ENCODE measurements at places on chromosomes 5 and 9.

DNA sequence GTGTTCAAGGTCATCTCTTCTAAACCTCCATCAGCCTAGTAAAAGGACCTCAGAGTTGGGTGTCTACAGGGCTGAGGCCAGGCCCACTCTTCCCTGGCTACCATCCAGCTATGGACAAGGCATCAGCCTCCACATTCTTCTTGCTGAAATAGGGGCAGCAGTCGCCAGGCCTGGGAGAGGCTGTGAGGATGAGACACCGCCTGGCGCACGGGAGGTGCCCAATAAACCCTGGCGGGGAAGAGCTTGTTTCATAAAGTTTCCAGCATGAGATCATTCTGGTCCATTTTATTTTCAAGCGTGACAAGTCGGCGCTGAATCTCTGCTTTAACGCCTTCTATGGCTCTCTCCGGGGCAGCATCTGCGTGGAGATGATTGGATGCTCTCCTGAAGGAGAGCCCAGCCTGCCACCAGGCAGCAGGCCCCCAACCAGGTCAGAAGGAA, 153.4 kb downstream of the OLFM1 start:
- DNase-seq, result no peak
- H3K36me3 ChIP-seq, result no peaks in the 10 kb centered on the region
- no peaks in the 10 kb centered on the region for H3K4me1 ChIP-seq
- H3K27ac ChIP-seq, result no peak overlapping the region
- H3K4me3 ChIP-seq, result no peak overlapping the region
- H3K27me3 ChIP-seq, result peaks cover 29% of the 10 kb centered on the region

DNA sequence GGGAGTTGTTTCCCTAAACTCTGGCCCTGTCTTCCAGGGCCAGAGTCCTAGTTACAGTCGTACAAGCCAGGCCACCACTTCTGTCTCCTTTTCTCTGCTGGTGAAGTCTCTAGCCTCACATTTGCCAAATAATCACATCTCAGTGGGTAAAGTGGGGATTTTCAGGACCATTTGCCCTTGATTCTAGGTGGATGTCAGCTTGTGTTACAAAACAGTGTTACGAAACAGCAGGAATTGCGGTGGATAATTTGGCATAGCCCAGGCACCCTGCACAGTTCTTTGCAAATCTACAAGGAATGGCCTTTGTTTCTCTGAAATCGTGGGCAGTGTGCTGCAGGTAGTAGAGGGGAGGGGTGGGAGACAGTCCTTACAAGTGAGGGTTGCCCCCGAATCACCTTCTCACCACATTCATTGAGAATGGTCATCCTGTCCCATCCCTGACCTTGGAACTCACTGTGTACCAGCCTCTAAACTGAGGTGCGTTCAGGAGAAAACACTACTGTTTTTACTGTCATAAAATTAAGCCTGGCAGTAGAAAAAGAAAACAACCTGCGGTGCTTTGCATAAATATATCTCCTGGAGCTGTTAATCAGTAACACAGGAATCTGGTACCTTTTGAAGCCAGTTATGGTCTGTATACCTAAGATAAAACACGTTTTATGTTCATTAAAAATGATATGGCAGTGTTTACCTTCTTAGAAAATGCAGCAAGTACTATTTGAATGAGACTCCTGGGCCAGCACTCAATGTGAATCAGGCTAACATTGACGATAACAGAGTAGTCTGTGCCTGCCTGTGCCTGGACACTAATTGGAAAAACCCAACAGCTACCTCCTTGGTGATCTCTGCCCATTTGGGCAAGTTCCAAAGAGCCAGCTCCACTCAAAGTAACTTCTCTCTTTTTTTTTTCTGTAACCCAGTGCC, 44.3 kb downstream of the CYSTM1 start:
- peaks cover 29% of the 10 kb centered on the region for H3K4me1 ChIP-seq
- no peak overlapping the region for H3K4me3 ChIP-seq
- no peaks in the 10 kb centered on the region for H3K27me3 ChIP-seq
- DNase-seq, result no peak
- no peaks in the 10 kb centered on the region for H3K36me3 ChIP-seq

DNA sequence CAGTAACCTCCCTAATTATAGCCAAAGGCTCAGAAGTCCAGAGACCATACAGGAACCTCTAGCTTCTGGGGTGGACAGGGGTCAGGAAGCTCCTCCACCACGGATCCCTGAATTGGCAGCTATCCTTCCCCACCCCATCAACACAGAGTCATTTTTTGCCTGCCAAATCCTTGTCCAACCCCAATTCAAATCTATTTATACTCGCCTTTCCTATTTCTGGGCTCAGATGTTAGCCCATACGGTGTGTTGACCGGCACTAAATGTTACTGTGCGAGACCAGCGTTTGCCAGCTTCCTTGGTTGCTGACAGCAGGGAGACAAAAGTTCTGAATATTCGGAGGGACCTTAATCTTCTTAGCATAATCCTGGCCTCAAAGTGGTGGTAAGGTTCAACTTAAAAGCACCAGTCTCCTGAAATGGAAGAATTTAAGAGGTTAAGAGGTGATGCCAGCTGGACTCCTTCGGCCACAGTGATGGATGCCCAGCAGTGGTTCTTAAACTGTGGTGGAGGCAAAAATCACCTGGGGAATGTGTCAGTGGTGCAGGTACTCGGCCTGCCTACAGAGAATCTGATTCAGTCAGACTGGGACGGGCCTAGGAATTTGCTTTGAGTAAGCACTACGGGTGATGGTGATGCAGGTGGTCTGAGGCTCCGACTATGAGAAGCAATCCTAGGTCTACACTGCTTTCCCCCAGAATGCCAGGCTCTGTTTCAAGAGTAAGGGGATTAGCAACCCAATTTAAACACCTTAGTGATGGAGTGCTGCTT, 204.8 kb upstream of the MEF2C start:
- no peaks in the 10 kb centered on the region for H3K4me1 ChIP-seq
- no peaks in the 10 kb centered on the region for H3K36me3 ChIP-seq
- H3K4me3 ChIP-seq, result no peak overlapping the region
- no peak overlapping the region for H3K27ac ChIP-seq
- H3K27me3 ChIP-seq, result peaks cover 3% of the 10 kb centered on the region
- no peak for DNase-seq

DNA sequence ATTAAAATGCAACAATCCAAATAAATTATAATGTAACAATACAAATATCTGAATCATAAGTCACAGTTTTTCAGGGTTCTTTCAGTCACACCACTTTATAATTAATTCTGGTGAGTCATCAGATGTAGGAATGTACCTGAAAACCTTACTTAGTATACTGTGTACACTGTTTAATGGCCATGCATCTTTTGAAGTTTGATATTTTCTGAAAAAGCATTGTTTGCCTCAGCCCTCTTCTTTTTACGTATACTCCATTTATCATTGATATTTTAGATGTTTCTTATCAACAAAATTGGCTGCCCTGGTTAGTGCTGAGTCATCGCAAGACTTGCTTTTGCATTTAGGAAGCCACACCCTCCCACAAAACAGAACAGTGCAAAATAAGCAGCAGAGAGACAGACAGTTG, 218.6 kb downstream of the PJA2 start:
- H3K36me3 ChIP-seq, result peaks cover 3% of the 10 kb centered on the region
- peak overlapping the region; percentile 60 for H3K27ac ChIP-seq
- peaks cover 18% of the 10 kb centered on the region for H3K4me1 ChIP-seq
- H3K4me3 ChIP-seq, result no peak overlapping the region

All from progenitor cell of endocrine pancreas (in vitro differentiated cells).